Occipital lobe (tissue), 3 donors: ENCODE measurements at places on chromosomes 6 and 20.
A peak's percentile ranks its signal among the peaks of the same experiment; 100 is the strongest.

DNA sequence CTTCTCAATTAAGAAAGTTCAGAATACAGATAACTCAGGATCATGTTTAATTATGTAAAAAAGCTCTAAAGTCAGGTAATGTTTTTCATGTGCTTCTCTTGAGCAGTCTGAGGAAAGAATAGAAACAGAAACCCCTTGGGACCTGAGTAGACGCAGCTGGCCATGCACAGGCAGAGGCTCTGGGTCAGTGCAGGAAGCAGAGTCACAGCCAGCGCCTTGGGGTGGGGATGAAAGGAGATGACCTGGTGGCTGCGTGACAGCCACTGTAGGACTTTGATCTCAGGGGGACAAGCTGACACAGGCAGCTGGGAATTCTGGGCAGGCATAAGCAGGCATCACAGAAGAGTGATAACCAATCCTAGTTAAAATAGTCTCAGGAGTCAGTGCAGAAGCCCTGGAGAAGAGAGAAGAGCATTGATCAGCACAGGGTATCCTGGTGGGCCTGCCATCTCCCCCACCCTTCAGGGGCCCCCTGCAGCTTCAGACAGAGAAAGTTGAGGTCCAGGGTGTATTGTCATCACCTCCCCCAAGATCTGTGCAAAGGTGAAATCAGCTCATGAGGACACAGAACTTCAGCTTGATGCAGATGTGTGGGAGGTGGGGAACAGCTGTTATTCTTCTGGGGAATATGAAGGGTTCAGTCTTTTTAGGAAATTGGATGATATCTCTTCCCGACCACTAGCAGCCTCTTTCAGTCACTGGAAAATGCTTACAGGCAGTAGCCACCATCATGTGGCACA lies 6.4 kb downstream of the HLA-DQB1 start:
- DNase-seq: no peak

DNA sequence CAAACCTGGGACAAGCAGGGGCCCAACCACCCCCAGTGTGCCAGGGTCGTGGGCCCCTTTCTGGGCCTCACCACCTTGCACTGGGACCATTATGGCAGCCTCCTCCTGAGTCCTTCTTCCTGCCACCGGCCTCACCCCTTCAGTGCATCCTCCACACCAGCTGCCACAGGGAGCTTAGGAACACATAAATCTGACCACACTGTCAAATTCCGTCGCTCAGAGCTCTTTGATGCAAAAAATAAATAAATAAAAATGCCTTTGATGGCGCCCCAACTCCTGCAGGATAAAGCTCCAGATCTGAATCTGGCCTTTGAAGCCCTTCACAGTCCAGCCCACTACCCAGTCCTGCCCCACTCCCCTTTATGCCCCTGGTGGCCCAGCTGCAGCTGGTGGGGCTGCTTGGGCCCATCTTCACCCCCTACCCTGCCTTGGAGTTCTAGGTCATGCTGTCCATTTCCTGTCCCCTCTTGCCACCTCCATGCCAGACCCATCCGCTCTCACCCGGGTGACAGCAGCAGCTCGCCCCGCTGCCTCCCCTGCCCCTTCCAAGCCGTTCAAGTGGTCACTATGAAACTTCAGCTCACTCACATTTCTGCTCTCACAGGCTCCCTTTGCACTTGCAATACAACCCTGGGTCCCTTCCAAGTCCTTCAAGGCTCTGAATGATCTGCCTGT lies 16.0 kb downstream of the MYH7B start:
- DNase-seq: no peak

DNA sequence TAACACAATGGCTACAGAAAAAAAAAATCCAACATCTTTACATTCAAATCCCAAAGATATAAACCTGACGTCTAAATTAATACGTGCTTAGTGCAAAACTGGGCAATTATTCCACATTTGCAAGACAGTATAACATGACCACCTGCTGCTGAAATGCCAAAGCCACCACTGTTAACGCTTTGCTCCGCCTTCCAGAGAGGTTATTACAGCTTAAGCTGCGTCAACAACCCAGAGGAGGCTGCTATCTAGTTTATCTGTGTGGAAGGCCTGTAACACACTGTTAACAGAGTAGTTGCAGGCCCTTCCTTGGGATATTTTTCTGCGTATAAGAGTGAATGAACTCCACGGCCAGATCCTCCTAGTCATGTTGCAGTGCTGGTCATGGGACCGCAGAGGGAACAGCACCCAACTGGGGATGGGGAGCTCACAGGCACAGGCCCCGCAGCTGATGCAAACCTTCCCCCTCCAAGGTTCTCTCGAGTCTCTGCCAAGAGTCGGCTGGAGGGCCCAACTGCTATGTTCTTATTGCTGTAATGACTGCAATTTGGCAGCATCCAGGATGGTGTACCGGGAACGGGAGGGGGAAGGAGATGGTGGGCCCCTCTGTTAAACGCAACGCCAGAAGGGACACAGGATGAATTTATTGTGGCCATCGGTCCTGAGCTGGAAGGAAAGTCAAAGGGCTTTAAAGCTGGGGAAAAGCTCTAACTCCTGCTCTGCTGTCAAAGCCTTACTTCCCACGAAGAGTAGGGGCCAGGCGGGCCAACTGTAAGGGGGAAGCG lies 993 bp upstream of the NCOA7 start:
- peak; percentile 63 for DNase-seq

- DNase-seq: no peak
Observed at GRCh38 chr6:155107432-155108069, 112.4 kb downstream of the TIAM2 start.

- no peak for DNase-seq
Observed at GRCh38 chr6:74658391-74658790, 547.5 kb downstream of the COL12A1 start.

- no peak for DNase-seq
Observed at GRCh38 chr6:102015431-102015830, 621.9 kb downstream of the GRIK2 start.

DNA sequence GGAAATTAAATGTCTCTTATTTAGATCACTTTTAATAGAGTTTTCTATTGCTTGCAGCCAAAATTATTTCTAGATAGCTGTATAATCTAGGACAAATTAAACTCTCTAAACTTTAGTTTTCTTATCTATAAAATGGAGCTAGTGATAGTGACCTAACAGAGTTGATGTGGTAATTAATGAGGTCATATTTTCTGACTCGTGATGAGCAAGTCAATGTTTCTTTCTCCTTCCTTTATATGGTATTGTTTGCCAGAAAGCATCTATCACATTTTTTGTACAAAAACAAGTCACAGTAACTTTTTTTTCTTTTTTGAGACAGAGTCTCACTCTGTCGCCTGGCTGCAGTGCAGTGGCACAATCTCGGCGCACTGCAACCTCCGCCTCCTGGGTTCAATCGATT lies 267.7 kb downstream of the FARS2 start:
- DNase-seq: no peak

- DNase-seq: no peak
Observed at GRCh38 chr6:37256692-37257319, 766 bp upstream of the TBC1D22B start.

GRCh38 chr20:10798811-10799210 lies 125.0 kb upstream of the JAG1 start:
- DNase-seq: no peak

DNA sequence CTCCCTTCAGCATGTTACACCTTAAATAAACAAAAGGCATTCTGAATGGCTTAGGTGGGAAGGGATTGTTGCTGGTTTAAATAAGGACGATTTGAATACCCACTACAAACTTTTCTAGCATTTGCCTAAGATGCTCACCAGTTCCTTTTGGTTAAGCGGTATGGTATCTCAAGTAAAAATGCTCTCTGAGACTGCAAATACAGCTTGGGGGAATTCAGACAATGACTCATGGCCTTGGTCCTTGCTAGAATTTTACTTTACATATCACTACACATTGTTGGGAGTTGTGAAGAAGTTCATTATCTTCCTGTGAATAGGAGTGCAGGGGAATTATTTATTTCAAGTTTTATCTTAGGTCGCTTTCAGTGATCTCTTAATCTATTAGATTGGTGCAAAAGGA lies 670.7 kb downstream of the UTRN start:
- DNase-seq: no peak

DNA sequence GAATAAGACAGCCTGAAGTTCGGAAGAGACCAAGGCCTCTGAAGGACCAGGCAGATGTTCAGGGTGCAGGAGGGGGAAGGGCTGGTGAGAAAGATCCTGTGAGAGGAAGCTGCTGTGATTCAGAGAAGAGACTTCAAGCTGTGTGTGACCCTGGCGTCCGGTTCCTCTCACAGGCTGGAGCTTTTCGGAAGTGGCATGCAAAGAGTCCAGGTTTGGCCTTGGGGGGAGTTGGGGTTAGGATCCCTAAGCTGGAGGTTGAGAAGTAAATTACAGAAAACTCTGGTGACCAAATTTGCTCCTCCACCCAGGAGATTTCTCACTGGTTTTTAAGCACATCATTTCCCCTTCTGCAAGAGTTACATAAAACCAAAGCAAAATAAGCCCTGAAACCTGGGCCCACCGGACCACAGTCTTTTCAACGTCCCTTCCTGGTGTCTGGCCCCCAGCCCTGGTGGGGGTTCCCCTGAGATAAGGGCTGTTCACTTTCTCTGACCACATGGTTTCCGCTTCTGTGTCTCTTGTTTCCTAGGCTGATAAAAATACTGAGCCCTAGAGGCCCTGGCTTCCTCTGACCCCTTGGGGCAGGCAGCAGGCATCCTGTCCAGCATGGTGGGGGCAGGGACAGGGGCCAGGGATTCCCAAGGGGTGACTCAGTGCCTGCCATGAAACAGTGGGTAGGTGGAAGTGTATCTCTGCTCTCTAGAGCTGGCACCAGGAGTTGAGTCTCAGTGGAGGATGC lies 12.0 kb upstream of the LTA start:
- DNase-seq: no peak

GRCh38 chr6:121748376-121748775 lies 312.9 kb downstream of the GJA1 start:
- no peak for DNase-seq

- no peak for DNase-seq
Observed at GRCh38 chr6:6665555-6666243, 77.2 kb downstream of the LY86 start.

DNA sequence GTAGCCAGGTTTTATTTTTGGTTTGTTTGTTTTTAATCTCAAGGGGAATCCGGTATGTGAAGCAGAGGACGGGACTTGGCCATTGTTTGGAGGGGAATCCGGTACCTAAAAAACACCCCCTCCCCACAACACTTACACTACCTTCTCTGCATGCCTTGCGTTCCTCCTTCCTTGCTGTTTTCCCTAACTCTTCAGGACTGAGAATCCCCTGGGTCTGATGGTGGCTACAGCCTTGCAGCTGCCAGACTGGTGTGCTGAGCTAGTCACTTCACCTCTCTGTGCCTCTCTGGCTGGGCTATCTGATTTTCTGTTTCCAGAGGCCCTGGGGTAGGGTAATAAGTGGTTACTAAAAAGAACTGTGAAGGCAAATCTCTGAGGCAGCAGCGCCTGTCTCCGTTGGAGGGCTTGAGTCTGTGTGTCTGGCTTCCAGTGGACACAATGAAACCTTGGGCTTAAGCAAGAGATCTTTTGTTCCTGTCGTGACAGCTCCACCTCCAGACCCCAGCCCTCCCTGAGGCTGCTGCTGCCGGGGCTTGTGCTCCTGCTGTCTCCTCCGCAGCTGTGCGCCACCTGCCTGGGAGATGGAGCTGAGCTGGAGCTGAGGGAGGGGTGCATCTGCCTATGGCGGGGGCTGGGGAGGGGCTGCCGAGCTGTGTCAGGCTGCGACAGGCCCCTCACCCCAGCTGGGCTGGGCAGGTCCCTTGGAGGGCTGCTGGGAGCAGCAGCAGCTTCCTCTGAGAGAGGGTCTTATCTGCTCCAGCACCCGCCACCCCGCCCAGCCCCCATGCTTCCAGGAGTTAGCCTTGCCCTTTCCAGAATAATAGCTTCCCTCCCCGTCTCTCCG lies 65.8 kb upstream of the CCDC167 start:
- DNase-seq: no peak

GRCh38 chr6:162733489-162733888 lies 5.7 kb downstream of the PACRG start:
- no peak for DNase-seq

- no peak for DNase-seq
Observed at GRCh38 chr6:71250099-71250602, 38.5 kb upstream of the OGFRL1 start.

DNA sequence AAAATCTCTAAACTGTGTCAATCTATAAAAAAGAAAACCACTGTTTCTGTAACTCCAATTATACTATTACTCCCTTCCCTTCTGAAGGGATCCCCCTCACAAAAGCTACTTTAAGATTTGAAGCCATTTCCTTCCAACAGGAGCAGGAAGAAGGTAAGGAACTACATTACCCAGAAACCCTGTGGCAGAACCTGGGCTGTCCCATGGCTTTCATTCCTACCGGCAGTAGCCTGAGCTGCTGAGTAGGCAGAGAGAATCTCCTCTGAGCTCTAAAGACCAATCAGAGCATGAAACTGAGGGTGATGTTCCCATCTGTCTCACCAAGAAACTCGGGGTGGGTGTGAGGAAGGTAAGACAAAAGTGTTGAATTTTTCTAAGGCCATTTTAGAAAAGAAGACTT lies 108.0 kb upstream of the LRFN2 start:
- DNase-seq: no peak

DNA sequence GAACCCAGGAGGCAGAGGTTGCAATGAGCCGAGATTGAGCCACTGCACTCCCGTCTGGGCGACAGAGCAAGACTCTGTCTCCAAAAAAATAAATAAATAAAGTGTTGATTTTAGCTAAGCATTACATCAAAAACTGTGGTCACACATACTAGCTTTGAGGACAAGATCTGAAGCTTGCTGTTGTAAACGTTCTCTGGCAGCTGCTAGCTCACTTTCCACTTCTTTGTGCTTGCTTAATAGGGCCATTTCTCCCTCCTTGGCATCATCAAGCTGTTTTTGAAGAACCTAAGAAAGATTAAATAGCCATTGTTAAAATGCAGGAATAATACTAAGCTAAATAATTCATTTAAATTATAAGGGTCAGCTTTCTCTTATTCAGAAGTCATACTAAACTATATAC lies 55.7 kb downstream of the FAM184A start:
- DNase-seq: no peak

- no peak for DNase-seq
Observed at GRCh38 chr6:23929201-23929600, 196.8 kb upstream of the NRSN1 start.

GRCh38 chr6:155473741-155474140 lies 18.1 kb upstream of the NOX3 start:
- DNase-seq: no peak

GRCh38 chr6:16659466-16660156 lies 101.6 kb downstream of the ATXN1 start:
- DNase-seq: no peak

- no peak for DNase-seq
Observed at GRCh38 chr6:31352310-31352682, 4.7 kb downstream of the HLA-B start.

- DNase-seq: no peak
Observed at GRCh38 chr6:53917464-53917842, 122.6 kb downstream of the LRRC1 start.

DNA sequence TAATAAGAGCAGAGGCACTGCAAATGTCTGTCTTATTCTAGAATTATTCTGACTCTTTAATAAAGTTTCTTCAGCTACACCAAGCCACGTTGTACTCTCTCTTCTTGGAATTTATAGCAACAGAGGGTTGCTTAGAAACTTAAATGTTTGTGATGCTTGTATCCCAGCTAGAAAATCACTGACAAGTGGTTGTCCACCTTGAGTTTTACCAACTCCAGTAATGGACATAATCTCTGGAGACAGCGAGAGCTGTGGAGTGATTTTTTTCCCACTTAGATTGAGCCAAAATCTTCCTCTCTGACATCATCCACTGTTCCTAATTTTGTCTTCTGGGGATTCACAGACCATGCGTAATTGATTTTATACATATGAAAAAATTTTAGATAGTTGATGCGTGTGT lies 8.0 kb downstream of the ECT2L start:
- DNase-seq: no peak

GRCh38 chr6:21827425-21828202 lies 234.1 kb downstream of the SOX4 start:
- DNase-seq: no peak
